H4 (cell line): ENCODE measurements at places on chromosomes 6 and 20. TPM values are rescaled to one million over a fixed set of nuclear protein-coding genes. Genes with fewer than 3 reads are reported as not detected.

- DNase-seq: no peak
These were observed 280.5 kb upstream of the OPRM1 start for GRCh38 chr6:153758516-153758915.

DNA sequence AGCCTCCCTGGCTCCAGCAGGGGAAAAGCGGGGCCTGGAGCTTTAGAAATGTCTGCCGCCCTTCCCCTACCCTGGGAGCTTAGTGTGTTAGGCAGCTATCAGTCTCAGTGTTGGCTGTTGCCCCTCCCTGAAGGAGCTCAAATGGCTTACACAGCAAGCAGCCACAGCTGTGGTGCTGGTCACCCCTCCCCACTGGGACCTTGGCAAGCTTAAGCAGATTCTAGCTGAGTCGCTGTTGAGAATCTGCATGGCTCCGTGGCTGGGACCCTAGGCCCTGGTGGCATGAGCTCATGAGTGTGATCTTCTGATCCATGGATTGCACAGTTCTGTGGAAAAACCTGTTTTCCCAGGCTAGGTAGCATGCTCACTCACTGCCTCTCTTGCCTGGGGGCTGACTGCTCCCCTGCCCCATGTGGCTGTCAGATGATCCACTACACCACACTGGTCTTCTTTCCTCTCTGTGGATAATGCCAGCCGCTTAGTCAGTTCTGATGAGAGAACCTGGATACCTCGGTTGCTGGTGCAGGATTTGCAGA is 714.0 kb downstream of the MAFB start:
- DNase-seq: no peak

DNA sequence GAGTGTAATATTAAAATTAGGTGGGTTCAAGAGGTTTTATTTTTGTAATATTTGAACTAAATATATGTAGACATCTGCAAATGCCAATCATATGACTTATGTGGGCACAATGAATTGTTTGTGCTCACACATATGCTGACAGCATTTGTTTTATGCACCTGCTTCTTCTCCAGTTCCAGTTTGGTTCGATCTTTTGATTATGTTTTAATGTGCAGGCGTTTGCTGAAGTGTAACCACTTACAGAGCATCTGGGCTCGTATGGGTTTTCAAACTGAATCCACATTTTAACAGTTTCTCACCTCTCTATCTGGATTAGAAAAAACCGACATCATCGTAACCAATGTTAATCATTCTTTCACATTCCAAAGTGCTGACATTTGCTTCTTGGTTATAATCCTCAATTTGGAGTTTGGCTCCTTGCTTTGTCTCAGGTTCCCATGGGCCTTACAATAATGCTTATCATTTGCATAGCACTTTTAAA is 129.1 kb upstream of the SPACA1 start:
- DNase-seq: no peak

GRCh38 chr6:16486661-16487060 is 248.3 kb downstream of the GMPR start:
- no peak for DNase-seq

Gene SSTR4
- total RNA-seq: not detected in 2 replicates

Gene SRSF12
- total RNA-seq: not detected in 2 replicates

Gene FAM83B
- total RNA-seq: not detected in 2 replicates

Gene FOXO3
- 6.2 and 7.2 TPM in 2 replicates for total RNA-seq
